ENCODE measurements at places on chromosomes 5 and 9. TPM values are rescaled to one million over a fixed set of nuclear protein-coding genes. Genes with fewer than 3 reads are reported as not detected.

GRCh38 chr9:134359493-134360179 lies 33.4 kb downstream of the RXRA start:
- DNase-seq: no peak

The ZNF366 gene
- 4.5 TPM for total RNA-seq

The RASGEF1C gene
- 0.54 TPM for total RNA-seq

DNA sequence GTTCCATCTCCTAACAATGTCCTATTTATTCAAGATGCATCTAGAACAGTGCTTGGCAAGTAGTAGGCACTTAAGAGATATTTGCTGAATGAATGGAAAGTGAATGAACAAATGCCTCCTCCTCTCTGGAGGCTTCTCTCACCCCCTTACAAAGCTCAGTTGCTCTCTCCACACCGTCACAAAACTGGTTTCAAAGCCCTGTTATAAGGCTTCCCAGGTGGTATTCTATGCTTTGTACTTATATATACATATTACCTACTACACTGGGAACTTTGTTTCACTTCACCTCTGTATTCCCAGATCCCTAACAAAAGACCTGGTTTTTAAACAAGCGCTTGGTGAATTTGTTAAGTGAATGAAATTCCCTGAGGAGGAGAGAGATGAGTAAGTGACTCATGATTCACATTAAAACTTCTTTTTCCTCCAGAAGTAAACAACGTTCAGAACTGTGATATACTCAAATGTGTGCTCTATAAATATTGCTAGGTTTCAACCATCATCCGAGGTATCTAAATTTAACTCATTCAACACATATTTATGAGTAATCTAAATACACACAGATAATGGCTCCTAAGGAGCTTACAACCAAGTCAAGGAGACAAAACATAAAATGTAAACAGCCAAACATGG lies 36.0 kb downstream of the DENND1A start:
- DNase-seq: no peak

The CCIN gene
- 0.28 TPM for total RNA-seq

DNA sequence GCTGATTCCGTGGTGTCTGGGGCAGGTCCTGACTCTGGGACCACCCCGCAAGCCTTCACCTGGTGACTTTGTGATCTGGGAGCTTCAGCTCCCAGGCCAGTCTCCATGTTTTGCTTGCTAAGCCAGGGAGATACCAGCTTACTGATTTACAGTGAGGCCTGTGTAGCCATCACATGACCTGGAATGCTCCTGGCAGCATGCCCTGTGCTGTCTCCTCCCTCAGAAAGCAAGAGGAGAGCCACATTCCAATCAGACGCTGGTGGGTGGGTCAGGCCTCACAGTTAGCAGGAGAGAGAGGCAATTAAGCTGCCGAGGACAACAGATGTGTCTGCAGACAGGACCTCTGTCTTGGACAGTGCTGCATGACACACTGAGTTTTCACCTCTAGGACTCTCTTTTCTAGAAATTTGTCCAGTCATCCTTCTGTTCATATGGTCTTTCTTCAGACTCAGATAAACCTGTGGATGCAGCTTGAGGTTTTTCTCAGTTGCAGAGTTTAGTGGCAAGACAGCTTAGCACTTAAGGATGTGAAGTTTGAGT lies 24.4 kb upstream of the GRPEL2 start:
- peak; percentile 95 for DNase-seq

- DNase-seq: peak; percentile 41
These were observed 62.2 kb downstream of the RAD23B start for GRCh38 chr9:107345327-107345726.

- DNase-seq: no peak
These were observed 69.6 kb upstream of the SLC30A5 start for GRCh38 chr5:69024241-69024651.

GRCh38 chr5:171309276-171310211 lies 496 bp downstream of the TLX3 start:
- no peak for DNase-seq

DNA sequence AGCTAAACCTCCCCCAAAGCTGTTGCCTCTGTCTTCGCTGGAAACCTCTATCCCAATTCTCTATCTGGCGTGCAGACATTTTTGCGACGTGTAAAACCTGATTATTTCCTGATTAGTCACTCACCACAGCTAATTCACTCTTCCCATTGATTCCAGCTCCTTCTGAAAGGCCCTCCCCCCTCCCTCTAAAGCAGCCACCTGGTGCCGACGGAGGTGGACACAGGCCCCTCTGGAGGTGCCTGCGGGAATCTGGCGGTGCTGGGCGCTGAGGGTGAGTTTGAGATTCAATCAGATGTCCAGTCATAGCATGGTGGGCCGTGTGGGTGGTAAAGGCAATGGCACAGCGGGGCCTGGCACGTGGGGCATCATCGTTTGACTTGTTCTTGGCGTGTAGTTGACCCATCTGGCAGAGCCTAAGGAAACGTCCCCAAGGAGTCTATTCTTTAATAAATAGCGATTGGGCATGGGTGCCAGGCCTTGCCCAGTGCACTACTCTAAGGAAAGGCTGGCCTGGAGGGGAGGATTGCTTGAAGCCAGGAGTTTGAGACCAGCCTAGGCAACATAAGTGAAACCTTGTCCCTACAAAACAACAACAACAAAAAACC lies 271.1 kb upstream of the MVB12B start:
- no peak for DNase-seq

The DBH gene
- not detected for total RNA-seq

The PCDHB7 gene
- 1.6 TPM for total RNA-seq

- DNase-seq: no peak
These were observed 79.2 kb downstream of the MEGF10 start for GRCh38 chr5:127369796-127370195.

GRCh38 chr5:114636271-114636670 lies 274.4 kb downstream of the KCNN2 start:
- DNase-seq: no peak

The CWC27 gene
- 19.9 TPM for total RNA-seq

The POC5 gene
- total RNA-seq: 6.4 TPM

- DNase-seq: no peak
These were observed 19.5 kb upstream of the ARAP3 start for GRCh38 chr5:141701360-141702119.

- DNase-seq: no peak
These were observed 24.8 kb upstream of the HNRNPA0 start for GRCh38 chr5:137778772-137779564.

The DMRT3 gene
- total RNA-seq: not detected

DNA sequence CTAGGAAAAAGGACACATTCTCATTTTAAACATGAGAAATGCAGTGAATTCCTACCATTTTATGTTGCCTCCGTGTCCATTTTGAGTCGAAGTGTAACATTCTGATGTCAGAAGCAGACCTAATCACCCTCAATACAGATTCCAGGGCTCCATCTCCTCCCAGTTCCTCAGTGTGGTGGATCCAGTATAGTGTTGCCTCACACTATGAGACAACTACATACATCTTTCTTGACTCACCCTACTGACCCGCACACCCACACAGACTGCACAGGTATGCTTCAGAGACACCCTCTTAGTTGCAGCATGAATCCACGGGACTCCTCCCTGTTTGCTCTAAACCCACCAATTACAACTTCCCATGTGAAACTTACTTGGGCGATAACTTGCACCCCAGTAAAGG lies 564.9 kb downstream of the SEMA5A start:
- no peak for DNase-seq

The FOXI1 gene
- total RNA-seq: not detected

The CDKN2B gene
- 1.4 TPM for total RNA-seq

DNA sequence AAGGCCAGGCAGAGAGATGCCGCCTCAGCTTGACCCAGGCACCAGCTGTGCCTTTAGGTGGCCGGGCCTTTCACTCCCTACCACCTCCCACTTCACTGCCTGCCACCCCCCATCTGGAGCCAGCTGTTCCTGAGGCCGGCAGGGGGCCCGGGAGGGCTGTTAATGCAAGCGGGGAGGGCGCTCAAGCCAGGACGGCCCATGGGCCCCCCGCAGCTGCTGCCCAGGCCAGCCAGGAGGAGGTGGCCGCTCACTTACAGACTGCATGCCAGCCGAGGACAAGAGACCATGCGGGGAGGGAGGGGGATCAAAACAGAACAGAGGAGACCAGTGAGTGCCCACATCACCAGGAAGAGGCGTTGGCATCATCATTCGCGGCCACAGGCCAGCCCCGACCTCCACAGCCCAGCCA lies 4.5 kb downstream of the ABCA2 start:
- no peak for DNase-seq

- DNase-seq: no peak
These were observed 320.3 kb downstream of the ACTL7B start for GRCh38 chr9:108535526-108535925.

DNA sequence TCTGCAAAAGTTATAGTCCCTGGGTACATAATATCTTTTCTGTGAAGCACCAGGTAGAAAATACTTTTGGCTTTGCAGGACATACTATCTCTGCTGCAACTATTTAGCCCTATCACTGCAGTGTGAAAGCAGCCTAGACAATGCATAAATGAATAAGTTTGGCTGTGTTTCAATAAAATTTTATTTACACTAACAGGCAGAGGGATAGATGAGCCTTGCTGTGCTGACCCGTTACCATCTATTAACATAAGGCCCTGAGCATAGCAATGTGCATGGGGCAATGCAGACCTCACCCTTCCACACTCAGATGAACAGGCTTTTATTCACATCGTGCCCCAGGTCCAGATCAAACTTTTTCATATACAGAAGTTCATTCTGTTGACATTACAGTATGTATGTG lies 27.8 kb downstream of the RASEF start:
- DNase-seq: no peak

The ANKDD1B gene
- 0.46 TPM for total RNA-seq

The GRAMD2B gene
- total RNA-seq: 36.9 TPM

GRCh38 chr5:152551061-152551460 lies 146.0 kb upstream of the NMUR2 start:
- DNase-seq: no peak

The THBS4 gene
- 3.4 TPM for total RNA-seq

DNA sequence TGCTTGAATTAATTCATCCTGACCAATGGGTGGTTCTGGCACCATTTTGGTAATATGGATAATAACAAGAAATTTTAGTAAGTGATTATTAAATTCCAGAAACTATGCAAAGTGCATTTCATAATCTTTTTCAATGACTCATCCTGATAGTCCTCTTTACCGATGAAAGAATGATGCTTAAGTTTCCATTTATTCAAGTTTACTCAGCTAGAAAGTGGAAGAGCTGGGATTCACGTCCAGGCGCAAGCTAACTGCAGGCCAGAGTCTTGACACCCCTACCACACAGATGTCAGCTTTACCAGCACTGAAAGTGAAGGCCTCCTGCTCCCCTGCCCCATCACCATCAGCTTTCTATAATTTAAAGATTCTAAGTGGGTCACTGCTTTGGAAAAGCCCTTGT lies 493.5 kb upstream of the WWC1 start:
- no peak for DNase-seq

DNA sequence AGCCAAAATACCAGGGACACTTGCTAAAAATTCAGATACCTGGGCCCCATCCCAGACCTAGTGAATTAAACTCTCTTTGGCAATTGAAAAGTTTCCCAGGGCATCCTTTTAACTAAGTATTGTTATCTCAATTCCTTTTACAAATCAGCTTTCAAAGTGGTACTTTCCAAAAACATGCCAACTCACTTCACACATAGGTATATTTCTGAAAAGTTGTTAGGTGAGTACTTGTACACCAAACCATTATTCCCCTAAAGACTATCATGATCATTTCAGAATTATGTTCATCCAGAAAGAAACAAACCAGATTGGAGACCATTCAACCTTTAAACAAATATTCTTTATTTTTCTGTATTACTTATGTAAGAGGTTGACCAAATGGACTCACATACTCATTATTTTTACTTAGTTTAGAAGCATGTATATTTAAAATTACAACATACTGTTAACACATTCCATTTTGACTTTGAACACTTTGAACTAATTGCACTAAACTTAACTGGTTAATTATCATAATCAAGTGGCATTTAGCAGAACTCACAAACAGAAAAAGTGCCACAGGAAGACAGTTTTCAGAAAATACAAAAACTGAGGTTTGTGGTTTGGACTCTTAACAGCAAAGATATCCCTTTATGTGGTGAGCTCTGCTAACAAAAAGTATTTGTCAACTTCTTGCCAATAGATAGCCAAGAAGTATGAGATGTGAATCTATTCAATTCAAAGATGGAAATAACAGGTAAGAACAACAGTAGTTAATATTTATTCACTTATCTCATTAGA lies 40.7 kb downstream of the KIAA0825 start:
- no peak for DNase-seq

The PCAT7 gene
- total RNA-seq: 0.09 TPM

DNA sequence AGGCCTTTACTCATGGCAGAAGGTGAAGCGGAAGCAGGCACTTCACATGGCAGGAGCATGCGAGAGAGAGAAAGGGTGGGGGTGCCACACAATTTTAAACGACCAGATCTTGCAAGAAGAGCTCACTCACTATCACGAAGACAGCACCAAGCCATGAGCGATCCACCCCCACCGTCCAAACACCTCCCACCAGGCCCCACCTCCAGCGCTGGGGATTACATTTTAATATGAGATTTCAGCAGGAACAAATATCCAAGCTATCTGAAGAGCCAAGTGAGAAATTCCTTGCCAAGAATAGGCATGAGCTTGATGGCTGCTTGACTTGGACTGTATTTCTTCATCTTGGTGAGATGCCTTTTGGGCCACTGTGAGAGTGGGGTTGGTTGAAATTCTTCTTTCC lies 88.0 kb downstream of the PDZD2 start:
- DNase-seq: no peak

- no peak for DNase-seq
These were observed 211.2 kb downstream of the CDK5RAP2 start for GRCh38 chr9:120368799-120369198.

The RNF183 gene
- total RNA-seq: not detected

- DNase-seq: no peak
These were observed 749.8 kb upstream of the GRAMD2B start for GRCh38 chr5:125673359-125673950.

- DNase-seq: no peak
These were observed 16.5 kb upstream of the AHRR start for GRCh38 chr5:305050-305449.
